GM23338 (cell line): ENCODE measurements at places on chromosomes 7 and 10. TPM values are rescaled to one million over a fixed set of nuclear protein-coding genes. Genes with fewer than 3 reads are reported as not detected.

Gene TMEM236
- 0.03 and 0.04 TPM in 2 replicates for total RNA-seq

Gene DNAJB12
- total RNA-seq, result 13.0 and 16.0 TPM in 2 replicates

Gene ITPRID1
- total RNA-seq, result 0.27 and 0.45 TPM in 2 replicates

Gene EGFR
- 4.5 TPM in 2 replicates for total RNA-seq

Gene ASAH2
- 0.04 and 0.17 TPM in 2 replicates for total RNA-seq

Gene TET1
- 82.5 and 90.5 TPM in 2 replicates for total RNA-seq

Gene AS3MT
- 8.8 and 10.5 TPM in 2 replicates for total RNA-seq

Gene FGFBP3
- total RNA-seq, result 73.2 and 73.9 TPM in 2 replicates

Gene CREB5
- 1.7 and 2.4 TPM in 2 replicates for total RNA-seq

Gene CYP3A4
- not detected in 2 replicates for total RNA-seq

Gene CLCN1
- 0.23 and 0.38 TPM in 2 replicates for total RNA-seq

Gene ADAMTS14
- 2.1 and 2.9 TPM in 2 replicates for total RNA-seq

Gene NFKB2
- total RNA-seq, result 19.0 and 29.4 TPM in 2 replicates

Gene PAPSS2
- total RNA-seq, result 17.1 and 19.6 TPM in 2 replicates

Gene PTF1A
- not detected in 2 replicates for total RNA-seq

Gene PRR15
- total RNA-seq, result 15.5 and 17.4 TPM in 2 replicates

DNA sequence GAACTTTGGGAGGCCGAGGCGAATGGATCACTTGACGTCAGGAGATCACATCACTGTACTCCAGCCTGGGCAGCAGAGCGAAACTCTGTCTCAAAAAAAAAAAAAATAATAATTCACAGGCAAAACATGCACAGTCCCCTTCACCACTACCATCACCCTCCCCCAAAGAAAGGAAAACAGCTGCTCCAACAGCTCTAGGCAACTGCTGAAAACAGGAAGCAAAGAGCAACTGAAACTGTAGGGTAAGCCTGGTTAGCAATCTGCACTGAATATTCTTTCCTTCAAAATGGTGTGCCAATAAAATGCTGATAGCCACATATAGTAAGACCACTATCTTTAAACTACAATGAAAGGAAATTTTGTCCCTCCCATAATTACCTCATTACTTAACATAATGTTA is 11.8 kb downstream of the NT5C2 start:
- H3K36me3 ChIP-seq, result peaks cover 4% of the 10 kb centered on the region; the same call in 1 of the 2 replicates
- H3K4me1 ChIP-seq, result peaks cover 12% of the 10 kb centered on the region
- no peak overlapping the region for H3K4me3 ChIP-seq
- H3K27ac ChIP-seq, result no peak overlapping the region; the same call in 1 of the 2 replicates
- H3K27me3 ChIP-seq, result no peaks in the 10 kb centered on the region

GRCh38 chr10:116084161-116084560 is 188.8 kb downstream of the GFRA1 start:
- H3K4me1 ChIP-seq, result no peaks in the 10 kb centered on the region
- no peak overlapping the region for H3K4me3 ChIP-seq

GRCh38 chr7:76347710-76348109 is 11.1 kb downstream of the YWHAG start:
- peak overlapping the region; percentile 87 for H3K27ac ChIP-seq
- no peak for DNase-seq
- H3K4me3 ChIP-seq, result no peak overlapping the region
- H3K36me3 ChIP-seq, result peaks cover 62% of the 10 kb centered on the region
- peaks cover 9% of the 10 kb centered on the region; the same call in 1 of the 2 replicates for H3K4me1 ChIP-seq

- no peak for DNase-seq
- H3K27me3 ChIP-seq, result no peaks in the 10 kb centered on the region
- no peaks in the 10 kb centered on the region for H3K36me3 ChIP-seq
Measured at GRCh38 chr7:80618096-80618495, 20.3 kb upstream of the CD36 start.

GRCh38 chr7:44498230-44498954 is 7.9 kb upstream of the NUDCD3 start:
- DNase-seq, result no peak
- no peaks in the 10 kb centered on the region for H3K4me1 ChIP-seq
- no peak overlapping the region for H3K4me3 ChIP-seq
- no peaks in the 10 kb centered on the region for H3K27me3 ChIP-seq

DNA sequence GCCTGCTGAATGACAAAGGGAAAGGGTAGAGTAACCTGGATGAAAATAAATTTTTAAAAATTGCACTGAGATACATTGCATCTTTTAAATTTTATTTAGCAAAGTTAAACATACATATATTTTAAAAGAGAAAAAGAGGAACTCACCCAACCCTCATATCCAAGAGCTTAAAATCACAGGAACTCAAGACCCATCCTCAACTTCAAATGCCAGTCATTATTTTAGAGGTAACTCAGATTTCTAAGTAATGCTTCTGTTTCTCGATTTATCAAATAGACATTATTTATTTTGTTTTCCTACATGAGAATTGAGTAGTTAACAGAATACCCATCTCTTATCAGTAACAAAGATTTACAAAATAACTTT is 32.4 kb upstream of the KMT2E start:
- no peak overlapping the region for H3K4me3 ChIP-seq
- no peak overlapping the region for H3K27ac ChIP-seq

GRCh38 chr10:69458430-69459100 is 7.3 kb downstream of the TSPAN15 start:
- H3K36me3 ChIP-seq, result no peaks in the 10 kb centered on the region
- no peaks in the 10 kb centered on the region for H3K4me1 ChIP-seq
- DNase-seq, result no peak
- H3K4me3 ChIP-seq, result no peak overlapping the region
- no peak overlapping the region for H3K27ac ChIP-seq
- peaks cover 3% of the 10 kb centered on the region for H3K27me3 ChIP-seq

GRCh38 chr7:42380401-42380800 is 143.4 kb upstream of the GLI3 start:
- no peak for DNase-seq
- H3K27me3 ChIP-seq, result no peaks in the 10 kb centered on the region
- H3K27ac ChIP-seq, result no peak overlapping the region
- H3K4me1 ChIP-seq, result no peaks in the 10 kb centered on the region
- no peak overlapping the region for H3K4me3 ChIP-seq

- peaks cover 11% of the 10 kb centered on the region; the same call in 1 of the 2 replicates for H3K4me1 ChIP-seq
- H3K36me3 ChIP-seq, result no peaks in the 10 kb centered on the region
- peak; percentile 8 for DNase-seq
- H3K4me3 ChIP-seq, result no peak overlapping the region
Measured at GRCh38 chr10:120172356-120172755, 279.8 kb downstream of the SEC23IP start.

DNA sequence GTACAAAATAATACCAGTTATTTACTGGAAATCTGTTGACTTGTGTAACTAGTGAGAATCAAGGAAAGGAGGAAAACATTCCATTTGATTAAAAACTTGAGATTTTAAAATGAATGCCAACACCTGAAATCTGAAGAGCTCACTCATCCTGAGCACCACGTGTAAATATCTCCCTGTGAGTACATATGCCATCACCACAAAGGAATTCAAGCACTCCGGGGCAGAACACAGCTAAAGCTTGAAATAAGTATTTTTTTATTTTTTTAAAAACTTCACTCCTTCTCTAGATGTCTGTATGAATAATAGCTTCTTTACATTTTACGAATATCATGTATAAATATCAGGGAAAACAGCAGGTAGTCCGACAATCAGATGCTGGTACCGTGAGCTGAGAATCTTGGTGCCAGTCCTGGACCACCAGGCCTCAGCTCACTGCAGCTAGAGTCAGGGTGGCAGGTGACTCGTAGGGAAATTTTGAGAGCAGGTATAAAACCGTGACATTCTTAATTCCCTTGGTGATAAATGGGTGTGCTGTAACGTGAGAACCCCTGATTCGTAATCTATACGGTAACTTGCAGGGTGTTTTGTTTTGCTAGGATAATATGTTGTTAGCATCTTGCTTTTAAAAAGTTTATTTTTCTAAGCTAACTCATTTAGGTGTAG is 12.7 kb downstream of the LMTK2 start:
- peaks cover 9% of the 10 kb centered on the region for H3K4me1 ChIP-seq
- H3K27ac ChIP-seq, result no peak overlapping the region
- no peaks in the 10 kb centered on the region for H3K36me3 ChIP-seq

GRCh38 chr7:134710854-134711624 is 64.4 kb downstream of the BPGM start:
- no peaks in the 10 kb centered on the region for H3K4me1 ChIP-seq
- H3K27me3 ChIP-seq, result no peaks in the 10 kb centered on the region
- DNase-seq, result no peak
- no peak overlapping the region for H3K27ac ChIP-seq
- H3K36me3 ChIP-seq, result no peaks in the 10 kb centered on the region

GRCh38 chr10:49329146-49329505 is 30.2 kb downstream of the C10orf71 start:
- no peak overlapping the region for H3K4me3 ChIP-seq
- no peaks in the 10 kb centered on the region for H3K4me1 ChIP-seq
- DNase-seq, result no peak
- no peaks in the 10 kb centered on the region for H3K36me3 ChIP-seq
- no peaks in the 10 kb centered on the region for H3K27me3 ChIP-seq

- DNase-seq, result no peak
- no peaks in the 10 kb centered on the region for H3K36me3 ChIP-seq
- no peaks in the 10 kb centered on the region for H3K4me1 ChIP-seq
Measured at GRCh38 chr10:43417950-43418768, 9.2 kb upstream of the HNRNPF start.

DNA sequence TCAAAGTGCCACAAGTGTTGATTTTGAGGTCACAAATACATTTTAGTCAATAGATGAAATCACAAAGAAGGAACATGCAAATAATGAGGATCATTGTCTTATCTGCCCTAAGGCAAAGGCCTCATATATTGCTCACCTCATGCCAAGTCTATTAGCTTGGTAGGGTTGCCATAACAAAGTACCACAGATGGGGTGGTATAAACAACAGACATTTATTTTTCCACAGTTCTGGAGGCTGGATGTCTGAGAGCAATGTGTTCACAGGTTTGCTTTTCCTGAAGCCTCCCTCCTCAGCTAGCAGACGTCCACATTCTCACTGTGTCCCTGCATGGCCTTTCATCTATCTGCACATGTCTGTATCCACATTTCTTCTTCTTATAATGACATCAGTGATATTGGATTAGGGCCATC is 59.6 kb downstream of the RELN start:
- H3K4me3 ChIP-seq, result no peak overlapping the region
- DNase-seq, result no peak
- H3K4me1 ChIP-seq, result no peaks in the 10 kb centered on the region
- no peaks in the 10 kb centered on the region for H3K36me3 ChIP-seq

- H3K4me1 ChIP-seq, result no peaks in the 10 kb centered on the region
- no peaks in the 10 kb centered on the region for H3K27me3 ChIP-seq
Measured at GRCh38 chr10:69994262-69994661, 58.4 kb upstream of the MACROH2A2 start.

DNA sequence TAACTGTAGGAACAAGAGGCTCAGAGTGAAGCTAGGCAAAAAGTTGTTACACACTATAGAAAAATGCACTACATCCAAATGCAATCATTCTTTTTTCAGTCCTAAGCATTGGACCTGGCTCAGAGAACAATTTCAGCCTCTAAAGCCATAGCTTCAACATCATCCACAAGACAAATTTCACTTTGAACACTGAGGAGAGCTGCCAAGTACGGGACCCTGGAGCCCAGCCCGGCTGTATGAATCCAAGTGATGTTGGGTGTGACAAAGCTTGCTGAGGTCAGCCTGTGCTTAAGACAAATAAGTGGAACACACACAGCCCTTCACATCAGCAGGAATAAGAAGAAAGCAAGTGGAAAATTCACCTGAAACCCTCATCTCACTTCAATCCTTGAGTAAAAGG is 233.1 kb upstream of the PFKP start:
- no peak overlapping the region for H3K4me3 ChIP-seq
- H3K27ac ChIP-seq, result no peak overlapping the region
- no peaks in the 10 kb centered on the region for H3K4me1 ChIP-seq
- no peaks in the 10 kb centered on the region for H3K27me3 ChIP-seq
- no peaks in the 10 kb centered on the region for H3K36me3 ChIP-seq

- H3K27me3 ChIP-seq, result no peaks in the 10 kb centered on the region
- H3K4me1 ChIP-seq, result no peaks in the 10 kb centered on the region
- no peak overlapping the region for H3K27ac ChIP-seq
- DNase-seq, result no peak
- H3K4me3 ChIP-seq, result no peak overlapping the region
Measured at GRCh38 chr7:2544541-2545188, 10.7 kb downstream of the BRAT1 start.

- H3K27ac ChIP-seq, result no peak overlapping the region
- no peaks in the 10 kb centered on the region for H3K36me3 ChIP-seq
- H3K27me3 ChIP-seq, result no peaks in the 10 kb centered on the region
- DNase-seq, result no peak
- H3K4me3 ChIP-seq, result no peak overlapping the region
Measured at GRCh38 chr7:123539871-123540270, 5.5 kb upstream of the IQUB start.

GRCh38 chr7:99399597-99399996 is 8.8 kb downstream of the PDAP1 start:
- no peak overlapping the region for H3K27ac ChIP-seq
- no peaks in the 10 kb centered on the region for H3K4me1 ChIP-seq
- DNase-seq, result no peak
- no peak overlapping the region for H3K4me3 ChIP-seq
- no peaks in the 10 kb centered on the region for H3K27me3 ChIP-seq

DNA sequence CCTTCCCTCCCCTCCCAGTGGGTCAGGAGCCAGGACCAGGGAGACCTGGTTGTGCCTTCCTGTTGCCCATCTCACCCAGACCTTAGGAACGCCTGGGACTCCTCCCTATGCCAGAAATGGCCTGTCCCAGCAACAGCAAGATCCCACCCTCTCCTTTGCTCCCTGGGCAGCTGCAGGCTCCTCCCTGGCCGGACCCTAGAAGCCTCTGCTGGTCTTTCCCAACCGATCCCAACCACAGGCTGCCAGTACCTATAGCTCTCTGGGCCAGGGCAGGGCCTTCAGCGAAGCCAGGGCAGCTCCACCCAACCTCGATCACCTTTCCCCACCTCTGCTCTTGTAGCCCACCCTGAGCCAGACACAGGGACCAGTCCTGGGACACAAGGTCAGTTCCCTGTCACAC is 21.9 kb downstream of the LDB3 start:
- no peak overlapping the region for H3K4me3 ChIP-seq
- no peaks in the 10 kb centered on the region for H3K36me3 ChIP-seq
- peaks cover 16% of the 10 kb centered on the region for H3K4me1 ChIP-seq
- DNase-seq, result no peak
- H3K27ac ChIP-seq, result no peak overlapping the region

GRCh38 chr10:122435212-122435827 is 19.1 kb upstream of the ARMS2 start:
- H3K36me3 ChIP-seq, result no peaks in the 10 kb centered on the region
- no peak overlapping the region for H3K4me3 ChIP-seq
- no peak overlapping the region for H3K27ac ChIP-seq
- no peaks in the 10 kb centered on the region for H3K27me3 ChIP-seq
- peak; percentile 68 for DNase-seq
